Hematopoietic multipotent progenitor cell (in vitro differentiated cells): ENCODE measurements at places on chromosomes 4 and X. TPM values are rescaled to one million over a fixed set of nuclear protein-coding genes. Genes with fewer than 3 reads are reported as not detected.

Gene CCKAR
- total RNA-seq: not detected

Gene ARHGEF38
- total RNA-seq: under 0.01 TPM

Gene GUCY1B1
- 29.6 TPM for total RNA-seq

Gene MBTPS2
- 2.7 TPM for total RNA-seq

Gene SOWAHB
- total RNA-seq: not detected

Gene CABS1
- not detected for total RNA-seq

Gene SPIN2A
- total RNA-seq: 0.27 TPM

Gene CAPN6
- under 0.01 TPM for total RNA-seq

Gene RPA4
- total RNA-seq: 1.6 TPM

Gene SCML2
- total RNA-seq: 7.8 TPM

Gene SLC10A6
- total RNA-seq: under 0.01 TPM

Gene COL4A5
- under 0.01 TPM for total RNA-seq

Gene CDKL2
- total RNA-seq: 0.27 TPM

Gene DAPP1
- 15.9 TPM for total RNA-seq
